Activated T-helper 1 cell treated with anti-CD3 and anti-CD28 coated beads, Interleukin-2, amount 50 U/mL, for 16 hours (primary cell): ENCODE measurements at places on chromosomes 7 and 10.

DNA sequence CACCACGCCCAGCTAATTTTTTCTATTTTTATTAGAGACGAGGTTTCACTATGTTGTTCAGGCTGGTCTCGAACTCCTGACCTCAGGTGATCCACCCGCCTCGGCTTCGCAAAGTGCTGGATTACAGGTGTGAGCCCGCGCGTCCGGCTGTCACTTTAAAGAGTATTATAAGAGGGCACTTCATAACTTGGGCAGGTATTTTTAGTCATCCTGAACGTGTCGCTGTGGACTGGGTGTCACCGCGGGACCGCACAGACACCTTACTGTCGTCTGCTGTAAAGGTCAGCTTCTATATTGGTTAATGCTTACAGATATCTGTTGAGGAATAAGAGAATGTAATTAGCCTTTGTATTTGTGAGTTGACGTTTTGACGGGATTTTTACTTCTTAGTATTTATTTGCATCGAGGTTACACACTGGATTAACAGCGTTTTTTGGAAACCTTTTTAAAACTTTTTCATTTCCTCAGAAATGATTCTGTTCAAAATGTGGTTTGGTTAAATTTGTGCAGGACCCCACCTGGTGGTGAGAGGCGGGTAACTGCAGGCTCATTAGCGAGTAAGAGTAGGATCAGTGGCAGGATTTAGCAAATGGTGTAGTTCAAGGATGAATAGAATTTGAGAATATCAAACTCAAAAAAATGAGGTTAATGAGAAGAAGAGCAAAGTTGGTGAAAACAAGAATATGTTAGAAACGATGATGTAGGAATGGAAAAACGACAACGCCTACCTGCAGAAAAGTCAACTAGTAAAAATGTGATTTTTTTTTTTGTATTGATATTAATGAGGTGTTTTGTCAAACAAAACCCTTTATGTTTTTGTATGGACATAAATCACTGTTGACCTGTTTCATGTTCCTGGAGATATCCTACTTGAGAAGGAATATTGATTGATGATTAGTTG, 3.2 kb downstream of the DNAJB6 start:
- peak; percentile 47 for DNase-seq

DNA sequence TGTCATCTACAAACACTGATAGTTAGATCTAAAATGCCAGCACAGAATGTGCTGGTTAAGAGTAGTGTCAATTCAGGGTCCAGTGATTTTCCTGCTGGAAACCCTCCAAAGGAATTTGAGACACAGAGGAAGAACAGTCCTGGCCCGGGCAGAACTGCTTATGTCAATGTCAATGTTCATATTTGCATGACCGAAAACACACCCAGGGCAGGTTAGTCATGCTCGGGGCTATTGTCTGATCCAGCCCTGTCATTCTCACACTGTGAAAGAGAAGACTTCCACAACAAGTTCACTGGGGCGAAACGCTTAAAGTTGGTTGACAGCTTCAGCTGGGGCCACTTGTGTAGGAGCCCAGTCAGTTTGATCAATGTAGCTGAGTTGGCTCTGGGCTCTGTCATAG, 139.3 kb downstream of the C1GALT1 start:
- no peak for DNase-seq

DNA sequence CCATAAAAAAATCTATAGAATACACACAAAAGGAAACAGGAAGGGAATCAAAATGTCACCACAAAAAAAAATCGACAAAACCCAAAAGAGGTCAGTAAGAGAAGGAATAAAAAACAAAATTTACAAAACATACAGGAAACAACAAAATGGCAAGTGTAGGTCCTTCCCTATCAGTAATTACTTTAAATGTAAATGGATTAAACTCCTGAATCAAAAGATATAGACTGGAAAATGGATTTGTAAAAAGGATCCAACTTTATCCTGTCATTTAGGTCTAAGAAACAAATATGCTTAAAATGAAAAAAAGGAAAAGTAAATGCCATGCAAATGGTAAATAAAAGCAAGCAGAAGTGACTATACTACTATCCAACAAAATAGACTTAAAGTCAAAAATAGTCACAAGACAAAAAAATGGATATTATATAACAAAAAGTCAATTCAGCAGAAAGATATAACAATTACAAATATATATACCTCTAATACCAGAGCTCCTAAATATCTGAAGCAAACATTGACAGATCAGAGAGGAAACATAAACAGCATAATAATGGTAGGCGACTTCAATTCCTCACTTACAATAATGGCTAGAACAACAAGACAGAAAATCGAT, 2.0 kb downstream of the OR13A1 start:
- DNase-seq = no peak

DNA sequence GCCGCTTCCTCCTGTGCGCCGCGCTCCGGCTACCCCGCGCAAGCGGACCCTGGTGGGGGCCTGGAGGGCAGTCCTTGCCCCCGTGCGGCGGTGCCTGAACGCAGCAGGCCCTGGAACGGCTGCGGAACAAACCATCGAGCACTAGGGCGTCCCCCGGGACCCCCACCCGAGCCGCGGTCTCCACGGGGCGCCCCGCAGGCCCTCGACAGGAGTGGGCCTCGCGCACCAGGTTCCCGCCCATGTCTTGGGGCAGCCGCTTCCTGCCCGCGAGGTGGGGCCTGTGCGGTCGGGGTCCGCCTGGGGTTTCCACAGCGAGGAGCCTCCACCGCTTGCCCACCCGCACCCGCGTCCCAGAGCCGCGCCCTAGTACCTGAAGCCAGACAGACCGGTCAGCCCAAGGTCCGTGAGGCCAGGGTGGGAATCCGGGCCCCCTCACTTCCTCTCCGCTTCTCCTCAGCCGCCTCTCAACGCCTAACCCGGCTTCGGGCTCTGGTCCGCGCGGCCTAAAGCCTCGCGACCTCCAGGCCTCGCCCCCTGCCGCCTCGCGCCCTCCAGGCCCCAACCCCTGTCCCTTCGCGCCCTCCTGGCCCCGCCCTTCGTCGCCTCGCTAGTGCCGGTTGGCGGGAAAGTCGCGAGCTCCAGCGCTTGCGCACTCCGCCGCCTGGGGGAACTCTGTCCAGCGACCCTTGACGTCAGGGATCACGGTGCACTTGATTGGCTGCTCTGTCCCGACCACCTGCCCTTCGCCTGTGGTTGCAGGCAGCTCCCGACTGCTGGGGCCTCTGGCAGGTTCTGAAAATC, 7.0 kb upstream of the GBX1 start:
- no peak for DNase-seq

GRCh38 chr10:104802941-104803340, 161.9 kb downstream of the SORCS3 start:
- no peak for DNase-seq

DNA sequence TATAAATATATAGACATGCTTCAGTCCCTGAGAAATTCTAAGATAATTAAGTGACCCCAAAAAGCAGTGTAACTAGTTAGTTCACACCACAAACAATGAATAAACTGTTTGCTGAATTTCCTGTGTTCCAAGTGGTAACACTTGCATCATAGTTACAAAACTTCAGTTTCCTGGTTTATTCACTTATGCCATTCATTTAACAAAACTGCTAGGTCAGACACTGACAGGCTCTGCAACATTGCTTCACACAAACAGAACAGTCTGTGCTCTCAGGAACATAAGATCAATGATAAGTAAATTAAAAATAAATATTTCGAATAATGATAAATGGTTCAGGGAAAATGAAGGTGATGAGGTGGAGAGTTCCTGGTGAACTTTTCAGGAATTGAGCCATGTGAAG, 133.3 kb upstream of the NAMPT start:
- DNase-seq = no peak

- peak; percentile 38 for DNase-seq
Observed at GRCh38 chr7:45001138-45001694, 1.2 kb downstream of the CCM2 start.

- DNase-seq = no peak
Observed at GRCh38 chr10:62554632-62555199, 180.5 kb downstream of the ZNF365 start.

- no peak for DNase-seq
Observed at GRCh38 chr10:131079314-131079713, 232.2 kb downstream of the TCERG1L start.

GRCh38 chr7:132066761-132067171, 509.5 kb downstream of the PLXNA4 start:
- DNase-seq = no peak

- DNase-seq = no peak
Observed at GRCh38 chr7:73343671-73344380, 15.9 kb downstream of the FKBP6 start.

DNA sequence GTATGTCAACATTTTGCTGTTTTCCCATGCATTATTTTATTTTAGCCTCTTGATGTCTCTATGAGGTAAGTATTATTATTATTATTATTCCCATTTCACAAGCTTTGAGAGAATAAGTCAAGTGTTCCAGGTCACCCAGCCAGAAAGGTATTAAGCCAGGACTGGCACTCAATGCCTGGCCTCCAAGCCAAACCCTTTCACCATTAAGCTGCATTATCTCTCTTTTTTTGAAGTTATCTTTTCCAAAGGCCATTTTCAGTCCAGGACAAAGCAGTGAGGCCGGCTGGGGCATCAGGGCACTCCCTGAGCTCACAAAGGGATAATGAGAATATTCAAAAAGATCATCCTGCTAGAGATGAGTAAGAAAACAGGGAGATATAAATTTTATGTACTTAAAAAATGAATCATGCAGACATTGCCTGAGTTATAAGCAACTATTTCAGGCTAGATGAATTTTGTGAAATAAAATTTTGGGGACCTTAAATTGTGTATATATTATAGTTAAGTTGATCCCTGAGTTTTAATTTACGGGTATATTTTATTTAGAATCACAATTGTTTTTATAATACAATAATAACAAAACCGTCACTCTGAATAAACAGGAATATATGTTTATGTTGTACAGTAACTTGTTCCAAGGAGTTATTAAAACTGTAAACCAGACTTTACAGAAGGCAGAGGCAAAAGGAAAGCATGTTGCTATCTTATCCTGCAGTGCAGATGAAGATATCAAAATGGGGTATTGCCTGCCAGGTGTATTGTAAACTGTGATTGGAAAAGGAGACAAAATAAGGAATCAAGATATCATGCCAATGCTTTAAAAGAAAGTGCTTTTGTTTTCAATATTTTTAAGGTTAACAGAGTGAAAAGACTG, 51.3 kb upstream of the CAV2 start:
- DNase-seq = no peak

GRCh38 chr7:28685242-28685643, 272.9 kb downstream of the TRIL start:
- DNase-seq = no peak

DNA sequence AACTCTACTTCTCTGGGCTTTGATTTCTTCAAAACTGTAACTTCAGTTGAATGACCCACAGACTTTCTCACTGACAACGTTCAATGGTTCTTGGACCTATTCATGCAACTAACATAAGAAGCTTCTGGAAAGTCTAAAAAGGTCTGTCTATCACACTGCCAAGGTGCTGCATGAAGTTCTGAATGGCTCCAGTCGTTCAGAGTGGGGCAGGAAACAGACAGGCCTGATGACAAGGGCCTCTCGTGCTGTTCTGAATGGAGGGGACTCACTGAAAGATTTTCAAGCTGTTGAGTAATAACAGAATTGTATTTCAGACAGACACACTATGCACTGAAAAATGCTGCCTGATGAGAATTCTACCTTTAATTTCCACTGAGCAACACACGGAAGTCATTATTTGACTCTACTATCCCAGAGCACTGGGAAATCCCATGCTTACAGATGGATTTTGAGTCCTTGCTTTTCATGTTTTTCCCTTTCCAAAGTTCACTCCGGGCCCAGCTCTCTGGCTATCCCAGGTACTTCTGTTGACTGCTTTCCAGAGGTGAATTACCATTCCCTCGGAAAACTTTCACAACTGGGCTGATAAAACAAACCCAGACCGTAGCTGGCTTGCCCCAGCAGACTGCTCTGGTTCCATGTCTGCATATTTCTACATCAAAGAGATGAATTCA, 204.9 kb upstream of the FRMD4A start:
- DNase-seq = no peak

DNA sequence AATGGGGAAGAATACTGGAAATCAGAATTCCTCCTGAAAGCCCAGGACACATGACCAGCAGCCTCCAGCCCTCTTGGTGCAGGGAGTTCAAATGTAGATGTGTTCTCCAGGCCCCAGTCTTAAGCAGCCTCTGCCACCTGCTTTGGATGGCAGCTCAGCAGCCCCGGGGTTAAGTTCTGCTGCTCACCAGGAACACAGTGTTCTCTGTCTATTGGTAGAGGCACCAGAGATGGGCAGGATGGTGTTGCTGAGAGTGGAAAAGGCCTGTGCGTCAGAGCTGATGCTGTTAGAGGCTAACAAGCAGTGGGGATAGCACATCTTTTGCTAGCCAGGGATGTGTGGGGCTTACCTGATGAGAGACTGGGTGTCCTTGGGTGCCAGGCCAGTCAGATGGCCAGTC, 56.8 kb downstream of the PAX2 start:
- no peak for DNase-seq

DNA sequence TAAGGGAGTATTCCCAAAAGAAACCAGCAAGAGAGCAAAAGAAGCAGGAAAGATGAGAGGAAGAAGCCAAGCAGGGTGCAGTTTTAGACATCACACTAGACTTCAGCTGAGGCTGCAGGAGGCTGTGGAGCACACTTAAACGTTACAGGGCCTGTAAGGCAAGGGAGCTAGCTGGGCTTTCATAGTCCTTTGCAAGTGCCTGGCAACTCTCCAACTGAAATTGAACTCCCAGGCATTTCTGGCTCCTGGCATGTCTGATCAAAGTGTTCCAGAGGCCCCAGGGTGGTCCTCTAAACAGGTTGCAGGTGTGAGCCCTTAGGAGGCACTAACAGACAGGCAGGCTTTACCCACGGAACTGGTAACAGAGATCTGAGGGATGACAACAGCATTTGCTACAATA, 750.2 kb downstream of the XPNPEP1 start:
- DNase-seq = no peak

- no peak for DNase-seq
Observed at GRCh38 chr10:46080886-46081285, 34.8 kb upstream of the MSMB start.

- DNase-seq = no peak
Observed at GRCh38 chr10:79312601-79313187, 34.6 kb upstream of the PPIF start.

GRCh38 chr10:71769279-71769823, 4.0 kb downstream of the VSIR start:
- DNase-seq = no peak

DNA sequence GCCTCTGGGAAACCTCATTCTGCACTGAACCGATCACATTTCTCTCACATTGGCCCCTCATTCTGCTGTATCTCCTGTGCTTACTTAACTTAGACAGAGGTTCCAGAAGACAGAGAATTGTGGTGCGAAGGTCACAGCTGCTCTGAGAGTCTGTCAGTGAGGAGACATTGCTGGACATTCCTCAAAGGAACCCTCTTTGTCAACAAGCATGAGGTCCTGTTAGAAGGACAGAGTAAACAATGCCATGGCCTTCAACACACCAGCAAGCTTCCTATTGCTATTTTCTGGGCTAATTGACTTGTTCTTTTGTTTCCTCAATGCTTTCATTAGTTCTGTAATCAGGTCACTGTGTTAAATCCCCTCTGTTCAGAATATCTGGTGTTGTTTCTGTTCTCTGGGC, 109.3 kb upstream of the FZD8 start:
- DNase-seq = no peak
